ENCODE measurements at places on chromosomes 2 and 18. TPM values are rescaled to one million over a fixed set of nuclear protein-coding genes. Genes with fewer than 3 reads are reported as not detected.

DNA sequence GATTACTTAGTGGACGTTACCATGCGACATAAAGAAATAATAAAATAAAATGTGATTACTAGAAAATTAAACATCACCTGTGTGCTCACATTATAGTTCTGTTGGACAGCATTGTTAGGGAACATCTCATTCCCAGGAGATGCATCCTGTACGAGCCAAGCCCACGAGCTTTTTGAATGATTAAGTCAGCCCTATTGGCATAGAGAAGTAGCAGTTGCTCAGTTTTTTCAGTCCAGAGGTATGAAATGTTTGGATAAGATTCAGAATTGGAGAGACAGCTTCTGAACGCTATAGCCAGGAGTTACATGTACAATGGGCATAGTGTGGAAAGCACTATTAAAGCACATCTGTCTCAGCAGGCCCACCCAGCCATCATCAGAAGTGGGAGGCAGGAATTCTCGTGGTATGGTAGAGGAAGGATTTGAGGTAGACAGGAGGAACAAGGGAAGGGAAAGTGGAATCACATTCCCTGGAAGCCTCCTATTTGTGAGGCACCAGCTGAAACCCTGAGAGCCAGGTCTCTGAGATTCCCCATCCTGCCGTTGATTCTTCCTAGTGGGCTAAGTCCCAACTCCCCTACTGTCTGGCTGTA, 8.6 kb downstream of the SPATS2L start:
- no peak for DNase-seq

DNA sequence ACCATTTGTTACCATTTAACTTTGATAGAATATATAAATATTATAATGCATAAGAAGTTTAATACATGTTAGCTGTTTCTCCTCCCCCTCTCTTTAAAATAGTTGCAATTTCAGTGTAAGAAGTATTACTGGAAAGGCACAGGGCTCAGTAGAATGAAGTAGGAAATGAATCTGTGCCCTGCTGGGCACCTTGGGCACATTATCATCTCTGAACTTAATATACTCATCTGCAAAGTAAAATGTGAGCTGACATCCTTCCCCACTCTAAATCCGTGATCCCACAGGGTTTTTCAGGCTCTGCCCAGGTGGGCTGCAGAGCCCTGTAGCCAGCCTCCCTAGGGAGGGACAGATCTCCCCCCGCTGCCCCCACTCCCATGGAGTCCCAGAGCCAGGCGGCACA, 56.8 kb downstream of the DPP4 start:
- DNase-seq, result no peak

DNA sequence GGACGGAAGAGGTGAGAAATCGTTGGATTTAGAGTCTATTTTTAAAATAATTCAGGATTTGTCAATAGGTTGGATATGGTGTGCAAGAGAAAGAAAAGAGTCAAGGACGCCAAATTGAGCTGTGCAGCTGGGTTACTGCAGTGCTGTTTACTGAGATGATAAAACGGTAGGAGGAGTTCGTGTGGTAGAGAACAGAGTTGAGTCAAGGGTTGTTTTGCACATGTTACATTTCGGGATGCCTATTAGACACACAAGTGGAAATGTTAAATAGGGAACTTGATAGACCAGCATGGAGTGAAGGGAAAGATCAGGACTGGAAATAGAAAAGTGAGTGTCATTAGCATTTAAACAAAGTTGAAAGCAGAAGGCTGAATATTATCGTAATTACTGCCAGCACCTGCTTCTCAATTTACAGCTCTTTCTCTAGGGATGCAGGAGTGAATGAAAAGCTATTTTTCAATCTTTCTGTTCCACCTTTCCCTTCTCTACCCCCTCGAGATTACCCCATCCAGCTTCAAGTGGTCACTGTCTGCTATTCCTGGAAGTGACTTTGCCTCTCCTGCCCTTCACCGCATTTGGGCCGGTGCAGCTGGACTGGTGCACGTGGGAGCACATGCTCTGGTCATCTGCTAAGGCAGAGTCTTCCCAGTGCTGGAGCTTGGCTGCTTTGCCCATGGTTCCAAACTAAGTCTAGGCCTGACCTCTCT, 30.3 kb downstream of the GPR75 start:
- DNase-seq, result no peak

- DNase-seq, result no peak
Observed at GRCh38 chr2:113113807-113114206, 13.6 kb upstream of the IL1RN start.

DNA sequence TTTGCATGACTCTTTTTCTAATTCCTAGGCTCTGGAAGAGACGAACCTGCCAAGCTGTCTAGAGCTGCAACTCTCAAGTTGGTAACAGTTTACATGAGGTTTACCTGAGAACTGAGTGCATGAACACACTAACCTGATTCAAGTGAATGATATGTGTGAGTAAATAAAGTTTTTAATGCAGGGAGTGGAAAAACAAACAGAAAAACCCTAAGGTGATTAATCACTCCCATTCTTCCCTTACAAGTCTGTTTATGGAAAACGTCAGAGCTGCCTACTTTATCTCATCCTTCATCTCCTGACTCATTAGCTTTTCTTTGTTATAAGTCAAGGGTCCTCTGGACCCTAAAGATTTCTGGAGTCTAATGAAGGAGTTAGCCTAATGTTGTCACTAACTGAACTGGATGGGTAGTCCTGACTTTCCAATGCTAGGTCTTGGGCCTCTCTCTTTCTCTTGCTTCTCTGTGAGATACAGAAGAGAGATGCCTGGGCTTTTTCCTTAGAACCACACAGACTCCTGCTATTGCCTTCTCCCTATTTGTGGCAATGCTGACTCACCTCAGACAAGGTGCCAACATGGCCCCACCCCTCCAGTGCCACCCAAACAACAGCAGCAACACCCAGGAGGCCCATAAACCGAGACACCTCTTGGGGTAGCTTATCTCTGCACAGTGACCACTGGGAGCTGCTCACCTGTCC, 952.4 kb downstream of the EPHA4 start:
- peak; percentile 90 for DNase-seq

DNA sequence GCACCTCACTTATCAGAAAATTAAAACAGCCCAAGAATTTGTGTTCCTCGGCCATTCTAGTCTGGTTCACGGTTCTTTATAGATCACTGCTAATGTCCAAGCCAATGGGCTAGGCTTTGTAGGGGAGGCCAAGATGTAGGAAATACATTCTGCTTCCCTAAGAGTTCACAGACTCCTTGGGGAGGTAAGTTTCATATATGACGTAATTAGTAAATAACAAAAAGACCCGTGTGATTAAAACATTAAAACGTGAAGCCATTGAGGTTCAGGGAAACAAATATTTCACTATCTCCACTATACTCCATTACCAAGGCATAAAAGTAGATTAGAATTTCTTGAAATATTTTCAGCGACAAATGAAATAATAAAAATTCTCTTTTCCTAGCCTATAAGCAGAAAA, 272.5 kb upstream of the KLHL29 start:
- DNase-seq, result no peak

GRCh38 chr18:9730786-9731185, 22.7 kb downstream of the RAB31 start:
- no peak for DNase-seq

GRCh38 chr2:20667151-20667530, 197 bp downstream of the GDF7 start:
- DNase-seq, result no peak

GRCh38 chr18:12113999-12114646, 20.5 kb downstream of the ANKRD62 start:
- DNase-seq, result no peak

DNA sequence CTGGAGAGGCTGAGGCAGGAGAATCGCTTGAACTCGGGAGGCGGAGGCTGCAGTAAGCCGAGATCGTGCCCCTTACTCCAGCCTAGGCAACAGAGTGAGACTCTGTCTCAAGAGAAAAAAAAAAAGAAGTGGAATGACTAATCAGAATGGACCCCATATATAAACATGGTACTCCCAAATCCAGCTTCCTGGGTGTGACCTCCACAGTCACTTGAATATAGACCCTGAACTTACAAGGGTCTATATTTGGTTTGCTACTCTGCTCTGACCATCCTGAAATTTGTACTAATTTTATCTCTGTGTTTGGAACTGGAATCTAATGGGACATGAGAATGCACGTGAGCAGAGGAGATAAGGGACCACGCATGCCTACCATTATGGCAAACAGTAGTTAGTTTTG, 275.0 kb downstream of the TNS1 start:
- no peak for DNase-seq

DNA sequence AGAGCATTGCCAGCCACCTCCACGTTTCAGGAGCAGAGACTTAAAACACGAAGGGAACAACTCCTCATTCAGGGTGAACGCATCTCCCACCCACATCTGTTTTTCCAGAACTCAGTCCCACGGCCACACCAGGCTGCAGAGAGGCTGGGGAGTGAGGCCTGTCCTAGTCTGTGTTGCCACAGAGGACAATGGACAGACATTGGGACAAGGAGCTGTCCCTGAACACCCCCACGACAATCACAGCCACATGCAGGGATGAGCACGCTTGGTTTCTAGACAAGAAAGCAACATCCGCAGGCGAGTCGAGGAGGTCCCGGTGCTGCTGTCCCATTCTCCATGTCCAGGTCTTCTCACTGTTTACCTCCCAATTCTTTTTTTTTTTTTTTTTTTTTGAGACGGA, 167.4 kb downstream of the EIPR1 start:
- DNase-seq, result no peak

GRCh38 chr2:43611987-43612894, 16.4 kb upstream of the THADA start:
- DNase-seq, result peak; percentile 58

- DNase-seq, result no peak
Observed at GRCh38 chr18:8367217-8367988, 241.8 kb upstream of the RAB12 start.

DNA sequence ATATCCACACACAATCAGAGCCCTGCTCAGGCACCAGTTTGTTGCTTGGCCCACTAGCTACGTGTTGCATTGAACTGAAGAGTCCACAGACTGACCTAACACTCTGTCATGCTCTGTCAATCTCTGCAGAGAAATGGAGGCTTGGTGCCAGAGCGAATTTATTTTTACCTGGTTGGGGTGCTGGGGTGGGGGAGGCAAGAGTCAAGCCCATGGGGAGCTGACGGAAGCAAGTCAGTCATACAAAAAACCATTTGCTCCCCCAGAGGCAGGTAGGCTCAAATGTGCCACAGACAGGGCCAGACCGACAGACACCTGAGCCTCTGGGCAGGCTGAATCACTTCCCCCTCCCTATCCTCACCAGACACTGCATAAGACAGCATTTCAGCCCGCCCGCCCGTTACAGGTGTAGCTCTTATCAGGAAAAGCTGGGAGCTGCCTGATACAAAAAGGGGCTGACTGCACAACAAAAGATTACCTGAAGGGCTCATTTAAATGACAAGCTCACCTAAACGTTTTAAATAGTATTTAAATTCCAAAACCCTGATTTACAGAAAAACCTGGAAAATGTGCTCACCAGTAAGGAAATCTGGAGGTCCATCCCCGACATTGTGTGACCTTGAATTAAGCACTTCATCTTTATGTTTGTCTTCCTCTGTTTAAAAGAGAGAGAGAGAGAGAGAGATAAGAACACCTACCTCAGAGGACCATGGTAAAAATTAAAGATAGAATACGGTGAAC, 2.1 kb upstream of the PCBP1 start:
- DNase-seq, result no peak

DNA sequence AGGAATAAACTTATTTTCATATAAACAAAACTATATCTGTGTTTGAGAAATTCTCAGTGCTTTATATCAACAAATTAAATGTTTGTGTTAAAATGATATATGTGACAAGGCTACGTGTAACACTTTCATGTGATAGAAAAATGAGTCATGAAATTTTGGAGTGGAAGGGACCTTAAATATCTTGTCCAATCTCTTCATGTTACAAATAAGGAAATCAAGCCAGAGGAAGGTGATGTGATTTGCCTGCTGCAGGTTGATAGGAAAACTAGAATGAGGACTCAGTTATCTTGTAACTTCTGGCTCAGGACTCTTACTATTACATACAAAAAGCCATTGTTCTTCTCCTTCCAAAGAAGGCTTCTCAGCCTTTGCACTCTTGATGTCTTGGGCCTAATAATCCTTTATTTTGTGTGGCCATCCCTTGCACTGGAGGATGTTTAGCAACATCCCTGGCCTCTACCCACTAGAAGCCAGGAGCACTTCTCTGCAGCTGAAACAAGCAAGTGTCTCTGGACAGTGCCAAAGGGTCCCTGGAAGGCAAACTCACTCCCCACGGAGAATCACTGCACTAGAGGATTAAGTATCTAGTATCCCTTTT, 43.0 kb upstream of the NARS1 start:
- DNase-seq, result no peak

GRCh38 chr18:55239740-55240139, 280.5 kb upstream of the CCDC68 start:
- DNase-seq, result no peak

DNA sequence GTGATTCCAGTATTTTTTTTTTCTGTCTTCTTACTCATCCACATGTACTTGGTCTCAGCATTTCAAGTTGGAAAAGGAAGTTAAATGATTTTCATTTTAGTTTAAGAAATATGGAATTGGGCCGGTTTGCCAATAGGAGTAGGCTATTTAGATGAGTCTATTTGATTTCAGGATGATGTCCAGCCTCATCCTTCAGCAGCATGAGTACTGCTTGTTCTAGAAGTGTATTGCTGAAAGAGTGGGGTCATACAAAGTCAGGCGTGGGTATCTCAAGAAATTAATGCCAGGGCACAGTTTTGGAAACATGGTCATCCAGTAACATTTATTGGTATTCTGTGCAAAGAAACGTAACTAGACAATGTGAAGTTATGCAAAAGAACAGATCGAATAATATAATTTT, 44.9 kb upstream of the MSTN start:
- DNase-seq, result no peak

Gene CRIM1
- 127 TPM for polyA plus RNA-seq

Gene PDCD1
- polyA plus RNA-seq, result not detected

Gene NTSR2
- not detected for polyA plus RNA-seq

Gene GNLY
- not detected for polyA plus RNA-seq

Gene UNC80
- not detected for polyA plus RNA-seq

Gene AQP12A
- not detected for polyA plus RNA-seq

Gene PPP4R3B
- 34.6 TPM for polyA plus RNA-seq
